ENCODE measurements at places on chromosomes 7 and 10.

DNA sequence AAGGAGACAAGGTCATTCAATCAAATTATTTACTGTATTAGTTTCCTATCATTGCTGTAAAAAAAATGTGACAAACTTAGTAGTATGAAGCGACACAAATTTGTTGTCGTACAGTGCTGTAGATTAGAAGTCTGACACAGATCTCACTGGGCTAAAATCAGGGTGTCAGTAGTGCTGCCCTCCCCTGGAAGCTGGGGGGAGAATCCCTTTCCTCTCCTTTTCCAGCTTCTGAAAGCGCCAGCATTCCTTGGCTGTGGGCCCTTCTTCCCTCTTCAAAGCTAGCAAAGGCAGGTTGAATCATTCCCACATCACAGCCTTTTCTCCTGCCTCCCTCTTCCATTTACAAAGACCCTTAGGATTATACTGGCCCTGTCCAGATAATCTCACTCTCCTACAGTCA, 28.0 kb downstream of the VPS41 start:
- DNase-seq, result no peak

DNA sequence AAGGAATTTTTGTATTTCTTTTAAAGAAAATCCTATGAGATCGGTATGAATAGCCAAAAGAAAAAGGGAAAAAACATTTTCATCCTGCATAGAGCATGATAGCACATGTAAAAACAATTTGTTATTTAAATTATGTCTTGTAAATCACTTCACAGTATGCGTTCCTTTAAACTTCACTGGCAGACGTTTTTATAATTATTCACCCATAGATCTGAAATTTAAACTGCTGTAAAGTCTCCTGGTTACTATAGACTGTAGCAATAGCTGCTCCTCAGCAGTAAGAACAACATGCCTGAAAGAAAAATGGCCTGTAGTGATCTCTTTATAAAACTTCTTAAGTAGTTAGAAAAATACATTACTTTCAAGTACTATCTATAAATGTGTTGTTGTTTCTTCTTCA, 26.5 kb downstream of the CAPZA2 start:
- no peak for DNase-seq

GRCh38 chr7:42120191-42120590, 116.8 kb downstream of the GLI3 start:
- DNase-seq, result no peak

DNA sequence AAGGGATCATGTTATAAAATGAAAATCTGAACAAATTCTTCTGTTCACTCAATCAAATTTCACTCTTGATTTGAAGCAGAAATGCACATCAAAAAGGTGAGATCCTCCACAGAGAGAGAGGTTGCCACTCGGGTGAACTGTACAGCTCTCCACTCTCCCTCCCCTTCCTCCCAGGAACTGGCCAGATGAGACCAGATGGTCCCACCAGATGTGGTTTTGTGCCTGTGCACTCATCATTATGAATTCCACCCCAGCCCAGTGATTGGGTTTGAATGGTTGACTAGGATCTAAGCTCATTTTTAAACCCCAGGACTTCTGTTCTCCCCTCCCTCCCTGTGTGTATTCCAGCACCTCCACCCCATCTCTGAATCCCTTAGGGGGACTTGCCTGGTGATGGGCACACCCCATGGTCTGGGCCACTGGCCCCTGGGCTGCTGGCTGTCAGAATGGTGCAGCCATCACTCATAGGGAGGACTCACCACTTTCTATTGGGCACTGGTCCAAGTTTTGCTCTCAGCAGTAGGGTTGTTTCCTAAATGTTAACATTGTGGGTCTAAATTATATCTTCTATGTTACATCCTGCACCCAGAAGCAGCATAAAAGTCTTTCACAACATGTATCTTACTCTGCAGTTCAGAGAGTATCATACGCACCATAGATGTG, 393.1 kb downstream of the TNS3 start:
- DNase-seq, result no peak

GRCh38 chr10:50619882-50620281, 3.9 kb downstream of the SGMS1 start:
- no peak for DNase-seq

DNA sequence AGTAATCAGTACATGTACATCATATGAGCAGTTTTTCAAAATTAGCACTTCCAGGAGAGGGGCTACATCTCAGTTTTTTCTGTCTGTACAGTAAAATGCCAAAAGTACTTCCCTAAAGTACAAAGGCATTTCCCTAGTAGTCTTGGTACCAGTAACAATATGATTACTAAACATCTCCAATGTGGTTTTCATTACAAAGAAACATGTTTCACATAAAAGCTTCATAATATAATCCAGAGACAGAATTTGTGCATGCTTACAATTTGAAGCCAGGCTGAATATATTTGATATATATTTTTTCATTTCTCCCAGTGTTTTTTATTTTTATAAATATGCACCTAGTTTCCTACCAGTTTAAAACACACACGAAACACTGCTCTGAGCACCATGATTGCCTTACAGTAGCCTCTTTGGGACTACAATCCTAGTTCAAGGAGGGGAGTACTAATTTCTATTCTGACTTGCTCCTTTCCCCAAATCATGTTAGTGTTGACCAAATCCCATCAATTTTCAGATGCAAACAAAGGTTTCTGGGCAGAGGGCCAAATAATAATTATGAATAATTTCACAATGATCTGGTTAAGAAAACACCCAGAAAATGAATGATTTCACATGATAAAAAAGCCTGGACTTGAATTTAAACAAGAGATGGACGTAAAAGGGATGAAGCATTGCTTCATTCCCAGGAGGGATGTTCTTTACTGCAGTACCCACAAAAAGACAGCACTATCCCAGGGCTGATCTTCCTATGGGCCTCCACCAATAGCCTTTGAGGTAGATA, 201.3 kb downstream of the SLC25A13 start:
- no peak for DNase-seq

GRCh38 chr10:28768227-28768626, 90.9 kb downstream of the BAMBI start:
- DNase-seq, result no peak

- no peak for DNase-seq
Observed at GRCh38 chr10:19033741-19034140, 14.9 kb upstream of the MALRD1 start.

- no peak for DNase-seq
Observed at GRCh38 chr10:24825551-24825950, 101.9 kb upstream of the ARHGAP21 start.

DNA sequence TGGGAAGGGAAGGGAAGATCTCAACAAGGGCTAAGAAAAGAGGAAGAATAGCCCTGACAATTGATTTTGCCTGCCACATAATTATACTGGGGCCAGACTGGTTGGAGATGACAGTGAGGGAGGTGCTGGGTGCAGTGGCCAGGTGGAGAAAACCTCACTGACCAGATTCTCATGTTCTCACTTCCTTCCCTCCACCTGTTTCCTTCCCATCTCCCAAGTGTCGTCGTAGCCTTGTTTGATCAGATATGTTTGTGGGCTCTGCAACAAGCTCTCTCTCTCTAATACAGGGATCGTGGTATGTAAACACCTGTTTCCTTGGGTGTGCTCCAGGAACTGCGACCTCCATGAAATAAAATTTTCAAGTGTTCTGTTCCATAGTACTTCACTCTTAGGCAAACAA, 60.2 kb downstream of the VCL start:
- no peak for DNase-seq

DNA sequence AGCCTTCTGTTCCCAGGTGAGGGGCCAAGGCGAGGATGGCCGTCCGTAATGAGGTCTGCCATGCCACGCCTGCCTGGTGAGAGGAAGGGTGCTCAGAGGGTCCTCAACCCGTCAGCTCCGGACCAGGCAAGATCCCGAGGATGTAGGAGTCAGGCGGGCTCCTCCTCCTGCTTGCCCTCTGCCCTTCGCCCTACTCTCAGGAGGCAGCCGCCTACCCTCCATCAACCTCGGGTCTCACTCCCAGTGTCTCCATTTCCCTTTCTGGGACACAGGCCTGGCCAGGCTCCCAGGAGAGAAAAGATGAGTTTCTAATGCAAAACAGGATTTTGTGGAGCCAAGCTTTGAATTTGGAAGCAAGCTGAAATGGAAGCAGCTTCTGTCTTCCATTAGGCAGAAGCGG, 184.0 kb downstream of the PTPN20 start:
- no peak for DNase-seq

GRCh38 chr10:21889477-21890275, 113.9 kb downstream of the DNAJC1 start:
- no peak for DNase-seq

GRCh38 chr10:60916025-60916424, 28.0 kb downstream of the RHOBTB1 start:
- no peak for DNase-seq

DNA sequence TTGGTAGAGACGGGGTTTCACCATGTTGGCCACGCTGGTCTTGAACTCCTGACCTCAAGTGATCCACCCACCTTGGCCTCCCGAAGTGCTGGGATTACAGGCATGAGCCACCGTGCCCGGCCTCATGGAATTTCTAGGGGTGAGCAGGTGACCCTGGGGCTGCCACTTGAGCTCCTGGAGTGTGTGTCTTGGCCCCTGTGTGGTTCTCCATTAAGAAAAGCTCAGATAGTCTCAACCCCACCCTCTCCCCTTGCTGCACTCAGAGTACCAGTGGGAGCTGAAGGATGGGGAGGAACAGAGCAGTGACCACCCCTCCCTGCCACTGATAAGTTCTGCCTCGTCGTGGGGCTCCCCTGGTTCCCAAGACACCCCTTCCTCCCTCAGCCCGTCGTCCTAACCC, 45.3 kb downstream of the RCC1L start:
- DNase-seq, result no peak

- no peak for DNase-seq
Observed at GRCh38 chr10:73433538-73433867, at the start of gene MSS51. MSS51 (minus strand) TSS chr10:73433561; CDS start chr10:73428284, 5,277 bp downstream.

DNA sequence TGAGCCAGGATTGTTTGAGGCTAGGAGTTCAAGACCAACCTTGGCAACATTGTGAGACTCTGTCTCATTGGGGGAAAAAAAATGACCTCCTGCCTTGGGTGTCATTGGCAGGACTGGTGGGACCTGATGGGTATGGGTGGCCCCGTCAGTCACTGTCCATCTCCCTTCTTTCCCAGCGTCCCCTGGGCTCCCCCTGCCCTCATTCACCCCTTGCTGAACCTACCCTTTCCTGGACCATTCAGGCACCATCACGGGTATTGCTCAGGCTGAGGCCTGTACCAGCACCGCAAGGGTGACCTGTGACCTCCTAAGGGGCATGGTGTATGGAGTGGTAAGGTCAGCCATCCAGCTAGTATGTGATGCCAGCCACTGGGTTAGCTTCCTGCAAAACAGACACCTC, 19.4 kb downstream of the ASL start:
- DNase-seq, result no peak

GRCh38 chr10:48678041-48678440, 6.6 kb upstream of the WDFY4 start:
- no peak for DNase-seq

DNA sequence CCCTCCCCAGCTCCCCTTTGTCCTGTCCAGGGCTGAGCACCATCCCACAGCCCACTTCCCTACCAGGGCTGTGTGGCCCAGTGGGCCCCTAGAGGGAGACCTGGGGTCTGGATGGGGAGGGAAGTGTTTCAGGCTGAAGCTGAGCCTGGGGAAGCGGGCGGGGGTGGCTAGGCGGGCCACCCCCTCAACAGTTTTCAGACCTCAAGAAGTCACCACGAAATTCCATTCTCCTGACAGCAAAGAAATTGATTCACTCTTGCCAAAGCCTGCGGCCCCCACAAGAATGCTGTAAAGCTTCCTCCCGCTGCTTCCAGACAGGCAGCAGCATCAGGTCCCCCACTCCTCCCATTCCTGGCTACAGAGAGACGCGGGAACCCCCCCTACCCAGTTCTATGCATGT, 2.5 kb upstream of the LFNG start:
- no peak for DNase-seq

GRCh38 chr7:12389089-12389700, 14.5 kb downstream of the VWDE start:
- DNase-seq, result peak; percentile 24

GRCh38 chr7:143381427-143382125, 431 bp downstream of the ZYX start:
- DNase-seq, result no peak

- no peak for DNase-seq
Observed at GRCh38 chr7:116495736-116496135, 3.8 kb upstream of the CAV2 start.

DNA sequence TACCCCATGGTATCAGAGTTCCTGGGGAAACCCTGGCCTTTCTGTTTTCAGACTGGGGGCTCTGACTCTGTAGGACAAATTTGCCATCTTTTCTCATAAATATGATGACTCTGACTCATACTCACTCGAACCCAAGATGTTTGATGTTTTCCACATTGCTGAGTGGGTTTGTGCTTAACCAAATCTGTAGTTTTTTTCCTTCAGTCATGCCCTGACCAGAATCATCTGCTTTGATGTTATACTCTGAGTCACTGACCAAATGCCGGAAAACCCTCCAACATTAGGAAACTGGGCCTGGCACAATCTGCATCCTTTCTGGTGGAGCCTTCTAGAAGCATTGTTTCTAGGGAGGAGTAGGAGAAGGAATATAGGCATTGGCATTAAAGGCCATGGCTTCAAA, 118.7 kb downstream of the C10orf105 start:
- DNase-seq, result no peak

DNA sequence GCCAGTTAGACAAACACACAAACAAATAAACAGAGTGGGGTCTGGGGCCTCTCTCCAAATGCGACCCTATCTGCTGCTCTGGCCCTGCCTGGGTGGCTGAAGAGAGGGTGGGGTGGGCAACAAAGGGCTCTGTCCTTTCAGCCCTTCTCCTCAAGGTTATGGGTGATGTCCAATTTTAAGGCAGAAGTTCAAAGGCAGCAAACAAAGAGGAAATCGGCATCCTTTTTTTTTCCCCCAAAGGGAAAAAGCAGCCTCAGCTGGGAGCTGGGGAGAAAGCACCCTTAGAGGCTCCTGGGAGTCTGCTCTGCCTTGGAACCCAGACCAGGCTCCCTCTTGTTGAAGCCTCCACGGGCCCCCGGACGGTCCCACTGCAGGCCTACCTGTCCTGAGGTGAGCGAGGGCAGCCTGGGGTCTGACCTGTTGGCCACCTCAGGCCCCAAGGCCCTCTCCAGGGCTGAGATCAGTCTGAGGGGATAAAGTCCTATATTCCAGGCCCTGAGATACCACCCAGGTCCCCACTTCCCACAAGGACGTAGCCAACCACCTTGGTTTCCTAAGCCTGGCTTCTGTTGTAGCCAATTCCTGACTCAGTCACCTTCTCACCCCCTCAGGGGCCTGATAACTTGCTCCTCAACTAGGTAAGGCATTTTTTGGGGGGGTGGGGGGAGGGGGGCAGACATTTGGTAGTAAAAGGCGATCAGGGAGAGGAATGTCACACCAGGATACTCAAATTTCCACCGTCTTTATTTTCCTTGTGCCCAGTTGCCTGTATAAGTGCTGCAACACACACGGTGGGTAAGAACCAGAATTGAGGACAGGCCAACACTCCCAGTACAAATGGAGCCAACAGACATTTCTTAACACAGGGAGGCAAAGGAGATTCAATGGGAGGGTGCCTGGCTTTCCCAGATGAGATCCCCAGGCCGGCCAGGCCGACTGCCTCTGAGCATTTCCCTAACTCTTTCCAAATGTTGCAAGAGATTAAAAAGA, 4.3 kb downstream of the HOXA11 start:
- DNase-seq, result no peak

GRCh38 chr7:84384417-84384816, 189.8 kb upstream of the SEMA3A start:
- DNase-seq, result no peak

- DNase-seq, result no peak
Observed at GRCh38 chr7:127250312-127251035, 2.3 kb downstream of the GRM8 start.

- DNase-seq, result no peak
Observed at GRCh38 chr7:130874071-130874915, 140.3 kb upstream of the KLF14 start.

Data from T-cell (primary cell).